ENCODE measurements at places on chromosomes 7 and 10.

- DNase-seq: no peak
These were observed 19.3 kb downstream of the CACNB2 start for GRCh38 chr10:18159557-18159956.

- no peak for DNase-seq
These were observed 61.9 kb downstream of the RGS10 start for GRCh38 chr10:119480667-119481066.

DNA sequence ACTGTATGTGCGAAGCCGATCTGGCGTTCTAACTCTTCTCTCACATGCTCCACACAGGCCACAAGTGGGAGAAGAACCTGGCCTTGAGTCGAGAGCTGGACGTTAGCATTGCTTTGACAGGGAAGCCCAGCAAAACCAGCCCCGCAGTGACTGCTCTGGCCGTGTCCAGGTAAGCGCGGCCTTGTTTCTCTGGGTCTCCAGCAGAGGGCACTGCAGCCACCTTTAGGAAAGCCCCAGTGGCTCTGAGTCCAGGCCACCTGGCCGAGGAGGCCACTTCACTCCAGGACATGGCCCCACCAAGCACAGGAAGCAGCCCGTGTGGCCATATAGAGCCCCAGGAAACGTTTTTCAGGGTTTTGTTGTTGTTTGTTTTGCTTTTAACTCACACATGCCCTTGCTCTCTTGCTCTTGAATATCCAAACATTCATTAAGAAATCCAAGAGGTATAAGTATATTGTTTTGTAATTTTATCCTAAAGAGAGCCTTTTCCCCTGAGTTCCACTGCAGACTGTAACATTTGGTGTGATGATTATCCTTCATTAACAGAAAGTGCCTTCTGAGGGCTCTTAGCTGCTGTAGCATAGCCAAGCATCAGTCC is 41.8 kb upstream of the LRRC18 start:
- DNase-seq: peak; percentile 80

DNA sequence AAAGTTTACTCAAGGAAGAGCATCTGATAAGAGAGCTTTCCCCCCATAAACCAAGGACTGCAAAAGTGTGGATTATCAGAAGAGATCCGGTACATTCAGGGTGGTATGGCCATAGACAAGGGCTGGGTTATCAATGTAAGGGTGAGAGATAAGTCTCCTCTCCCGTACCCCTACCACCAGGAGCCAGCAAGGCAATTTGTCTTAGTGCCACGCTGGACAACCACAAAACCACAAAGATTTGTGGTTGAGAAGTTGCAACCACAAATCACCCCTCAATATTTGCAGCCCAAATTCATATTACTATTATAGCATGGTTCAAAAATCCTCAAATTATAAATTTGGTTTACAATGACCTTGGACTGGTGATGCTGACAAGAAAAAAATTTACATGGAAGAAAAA is 2.3 kb upstream of the ZSCAN25 start:
- DNase-seq: no peak

- no peak for DNase-seq
These were observed 136.6 kb downstream of the AHR start for GRCh38 chr7:17434841-17435692.

DNA sequence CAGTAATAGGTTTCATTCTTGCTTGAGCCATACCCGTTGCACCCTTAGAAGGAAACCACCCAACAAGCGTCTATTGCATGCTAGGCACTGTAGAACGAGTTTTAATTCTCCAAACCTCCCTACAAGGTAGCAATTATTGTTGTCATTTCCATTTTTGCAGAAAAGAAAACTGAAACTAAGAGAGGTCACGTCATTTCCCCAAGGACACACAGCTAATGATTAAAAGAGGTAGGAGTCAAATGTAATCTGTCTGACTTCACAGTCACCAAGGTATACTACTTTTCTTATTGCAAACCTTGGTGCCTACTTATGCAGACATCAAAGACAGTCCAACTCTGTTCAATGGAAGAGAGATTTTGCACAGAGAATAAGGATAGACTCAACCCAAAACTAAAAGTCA is 49.1 kb upstream of the C1QL3 start:
- DNase-seq: no peak

DNA sequence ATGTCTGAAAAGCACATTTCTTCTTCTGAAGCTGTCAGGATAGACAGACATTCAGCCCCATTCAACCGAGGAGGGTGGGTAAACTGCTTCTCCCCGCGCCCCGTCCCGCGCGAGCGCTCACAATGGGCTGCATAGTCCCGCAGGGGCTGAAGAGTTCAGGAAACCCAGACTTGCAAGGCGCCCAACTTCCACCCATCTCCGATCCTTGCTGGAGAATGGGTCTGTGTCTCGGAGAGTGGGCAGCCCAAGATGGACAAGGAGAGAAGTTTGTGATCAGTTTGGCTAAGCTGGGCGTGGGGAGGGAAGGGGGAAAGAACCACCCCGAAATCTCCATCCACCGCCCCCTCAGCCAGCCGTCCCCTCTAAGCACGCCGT is 686 bp downstream of the AASS start:
- DNase-seq: peak; percentile 22

- DNase-seq: no peak
These were observed 107.2 kb upstream of the INHBA start for GRCh38 chr7:41809940-41810576.

GRCh38 chr10:129774736-129775401 is 189.2 kb downstream of the EBF3 start:
- no peak for DNase-seq

DNA sequence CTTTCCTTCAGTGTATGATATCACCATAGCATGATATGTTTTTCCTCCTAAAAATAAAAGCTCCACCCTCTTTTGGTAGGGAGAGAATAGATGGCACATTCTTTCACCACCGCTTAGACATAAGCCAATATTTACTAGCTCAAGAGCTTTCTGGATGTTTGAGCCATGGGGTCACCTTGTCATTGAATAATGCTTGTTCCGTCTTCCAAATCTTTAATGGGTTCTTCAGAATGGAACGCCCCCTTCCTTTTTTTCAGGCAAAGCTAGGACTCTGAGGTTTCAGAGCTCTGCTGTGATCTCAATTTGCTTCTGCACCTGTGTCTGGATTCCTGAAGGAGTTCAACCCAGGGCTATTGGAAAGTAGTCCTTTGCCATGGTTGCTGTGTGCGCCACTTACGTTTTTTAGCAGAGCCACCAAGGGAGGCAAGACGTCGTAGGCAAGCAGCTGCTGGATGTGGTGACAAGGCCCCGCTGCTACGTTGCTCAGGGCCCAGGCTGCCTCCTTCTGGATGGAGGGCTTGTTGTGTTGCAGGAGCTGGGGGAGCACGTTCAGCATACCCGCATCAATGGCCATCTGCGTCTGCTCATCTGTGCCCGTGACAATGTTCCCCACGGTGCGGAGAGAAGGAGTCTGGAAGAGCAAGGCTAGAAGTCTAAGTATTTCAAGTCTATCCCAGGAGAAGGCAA is 23.2 kb downstream of the KPNA7 start:
- no peak for DNase-seq

- DNase-seq: no peak
These were observed 15.2 kb downstream of the WNT8B start for GRCh38 chr10:100477970-100478369.

DNA sequence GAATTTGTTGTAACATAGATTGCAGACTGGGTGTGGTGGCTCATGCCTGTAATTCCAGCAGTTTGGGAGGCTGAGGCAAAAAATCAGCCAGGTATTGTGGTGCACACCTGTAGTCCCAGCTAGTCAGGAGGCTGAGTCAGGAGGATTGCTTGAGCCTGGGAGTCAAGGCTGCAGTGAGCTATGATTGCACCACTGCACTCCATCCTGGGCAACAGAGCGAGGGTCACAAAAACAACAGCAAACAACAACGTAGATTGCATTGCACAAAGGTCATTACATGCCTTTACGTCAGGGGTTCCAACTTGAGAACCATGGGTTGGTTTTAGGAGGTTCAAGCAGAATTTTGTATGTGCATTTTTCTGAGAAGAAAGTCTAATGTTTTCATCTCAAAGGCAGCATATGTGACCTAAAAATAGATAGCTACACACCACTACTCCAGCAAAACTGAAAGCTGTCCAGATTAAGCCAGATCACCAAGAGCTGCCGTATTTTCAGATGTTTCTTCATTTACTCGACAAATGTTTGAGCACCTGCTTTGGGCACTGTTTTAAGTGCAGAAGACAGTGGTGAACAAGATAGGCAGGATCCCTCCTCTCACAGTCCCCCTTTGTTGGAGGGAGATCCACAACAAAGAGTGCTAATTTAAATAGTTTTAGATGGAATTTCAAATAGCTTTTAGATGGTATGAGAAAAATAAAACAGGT is 28.3 kb upstream of the CYP26C1 start:
- DNase-seq: no peak

- DNase-seq: no peak
These were observed 43.0 kb upstream of the CDK1 start for GRCh38 chr10:60735244-60735643.

- no peak for DNase-seq
These were observed 274.4 kb downstream of the THSD7A start for GRCh38 chr7:11557627-11558026.

DNA sequence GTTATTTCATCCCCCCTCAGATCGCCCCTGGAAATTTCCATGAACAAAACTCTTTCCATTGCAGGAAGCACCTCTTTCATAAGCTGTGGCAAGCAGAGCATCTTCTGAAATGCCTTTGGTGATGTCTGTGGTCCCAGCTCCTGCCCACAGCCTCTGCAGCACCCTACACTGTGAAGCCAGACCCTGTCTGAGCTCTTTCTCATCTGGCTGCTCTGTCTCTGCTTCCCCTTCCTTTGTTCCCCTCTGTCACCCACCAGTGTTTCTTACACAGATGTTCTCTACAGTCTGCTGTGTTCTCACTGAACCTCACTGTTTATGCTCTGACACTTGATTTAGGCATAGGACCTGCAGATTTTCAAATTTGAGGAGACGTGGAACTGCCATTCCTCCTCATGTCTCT is 1.9 kb upstream of the TAS2R39 start:
- no peak for DNase-seq

DNA sequence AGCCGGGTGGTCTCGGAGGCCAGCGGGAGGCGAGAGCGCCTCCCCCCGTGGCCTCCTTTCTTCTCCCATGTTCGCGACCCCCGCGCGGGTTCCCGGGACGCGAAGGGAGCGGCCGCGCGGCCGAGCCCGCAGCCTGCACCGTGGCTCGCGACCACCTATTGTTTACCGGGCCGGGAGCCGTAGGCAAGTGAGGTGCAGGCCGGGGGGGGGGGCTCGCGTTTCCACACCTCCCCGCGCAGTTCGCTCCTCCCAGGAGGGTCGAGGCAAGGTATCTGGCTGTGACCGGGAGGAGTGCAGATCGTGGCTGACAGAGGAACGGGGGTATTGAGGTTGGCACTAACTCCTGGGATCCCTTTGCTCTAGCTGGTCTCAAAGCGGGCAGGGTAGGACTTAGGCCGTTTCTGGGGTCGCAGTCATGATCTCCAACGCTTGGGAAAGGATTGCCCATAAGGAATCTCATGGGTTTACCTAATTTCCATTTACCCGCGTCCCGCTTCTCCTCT is 734 bp downstream of the PTPN12 start:
- peak; percentile 50 for DNase-seq

- no peak for DNase-seq
These were observed 10.3 kb downstream of the FAM3C start for GRCh38 chr7:121385800-121386179.

DNA sequence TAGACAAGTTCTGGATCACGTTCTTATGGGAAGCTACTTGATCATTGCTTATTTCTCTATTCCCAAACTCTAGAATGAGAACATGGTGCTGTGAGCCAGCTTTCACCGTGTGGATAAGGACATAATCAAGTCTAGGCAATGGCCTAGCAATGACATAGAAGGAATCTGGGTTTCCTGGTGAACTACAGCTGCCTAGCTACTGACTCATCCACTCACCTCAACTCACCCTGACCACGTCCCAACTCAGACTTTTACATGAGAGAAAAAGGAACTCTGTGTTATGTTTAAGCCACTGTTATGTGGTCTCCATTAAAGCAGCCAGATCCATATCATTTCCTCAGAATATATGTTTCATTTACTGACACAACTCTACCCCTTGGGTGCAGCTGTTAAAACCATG is 18.8 kb upstream of the MET start:
- DNase-seq: no peak

GRCh38 chr10:86451604-86451960 is 70.0 kb downstream of the WAPL start:
- DNase-seq: no peak

GRCh38 chr10:99396471-99396870 is 34.0 kb downstream of the GOT1 start:
- DNase-seq: no peak

- no peak for DNase-seq
These were observed 130.1 kb upstream of the LRRN3 start for GRCh38 chr7:110960811-110961210.

GRCh38 chr10:132685101-132685891 is 100.7 kb downstream of the NKX6-2 start:
- peak; percentile 89 for DNase-seq

- DNase-seq: no peak
These were observed 30.1 kb downstream of the CNNM2 start for GRCh38 chr10:102948176-102948575.

GRCh38 chr7:41916450-41916927 is 213.6 kb upstream of the INHBA start:
- DNase-seq: no peak

GRCh38 chr7:141587304-141587703 is 36.1 kb downstream of the AGK start:
- no peak for DNase-seq

DNA sequence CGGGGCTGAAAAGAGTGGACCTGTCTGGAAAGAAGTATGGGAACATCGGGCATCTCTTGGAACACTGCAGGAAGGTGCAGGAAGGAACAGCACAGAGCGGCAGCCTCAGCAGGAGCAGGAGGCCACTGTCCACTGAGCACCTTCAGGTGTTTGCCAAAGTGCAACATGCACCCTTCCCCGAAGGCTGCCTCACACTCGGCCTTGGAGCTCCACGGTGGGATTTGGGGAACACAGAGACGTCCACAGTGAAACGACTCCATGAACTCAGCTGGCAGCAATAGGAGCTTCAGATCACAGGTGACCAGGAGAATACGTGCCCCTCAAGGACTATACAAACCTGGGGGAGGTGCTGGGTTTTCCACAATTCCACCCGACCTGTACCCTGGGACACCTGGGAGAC is 140.3 kb upstream of the RET start:
- no peak for DNase-seq

- no peak for DNase-seq
These were observed 287.3 kb upstream of the SP4 start for GRCh38 chr7:21140622-21141021.

DNA sequence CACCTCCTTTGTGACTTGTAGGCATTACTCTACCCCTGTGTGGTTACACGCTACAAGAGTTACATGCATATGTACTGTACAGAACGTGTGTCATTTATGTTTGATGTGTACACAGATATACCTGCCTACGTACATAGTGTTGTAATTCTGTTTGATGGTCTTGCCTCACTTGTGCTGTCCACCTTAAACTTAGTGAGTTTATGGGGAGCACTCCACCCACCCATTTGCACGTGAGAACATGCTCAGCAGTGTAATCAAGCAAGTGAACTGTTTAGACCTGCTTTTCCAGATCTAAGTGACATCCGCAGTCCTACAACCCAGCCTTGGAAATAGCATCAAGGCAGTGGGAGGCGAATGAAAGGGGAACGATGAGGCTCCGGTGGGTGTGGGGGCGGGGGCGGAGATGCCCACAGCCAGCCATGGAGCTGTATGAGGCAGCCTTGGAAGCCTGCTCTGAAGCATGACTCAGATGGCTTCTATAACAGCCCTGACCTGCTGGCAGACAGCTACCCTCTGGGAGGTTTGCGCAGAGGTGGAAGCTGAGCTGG is 52.1 kb downstream of the SUFU start:
- DNase-seq: peak; percentile 21

Measured in pancreas (tissue), 10 donors.